ENCODE measurements at places on chromosomes 1 and 21.

DNA sequence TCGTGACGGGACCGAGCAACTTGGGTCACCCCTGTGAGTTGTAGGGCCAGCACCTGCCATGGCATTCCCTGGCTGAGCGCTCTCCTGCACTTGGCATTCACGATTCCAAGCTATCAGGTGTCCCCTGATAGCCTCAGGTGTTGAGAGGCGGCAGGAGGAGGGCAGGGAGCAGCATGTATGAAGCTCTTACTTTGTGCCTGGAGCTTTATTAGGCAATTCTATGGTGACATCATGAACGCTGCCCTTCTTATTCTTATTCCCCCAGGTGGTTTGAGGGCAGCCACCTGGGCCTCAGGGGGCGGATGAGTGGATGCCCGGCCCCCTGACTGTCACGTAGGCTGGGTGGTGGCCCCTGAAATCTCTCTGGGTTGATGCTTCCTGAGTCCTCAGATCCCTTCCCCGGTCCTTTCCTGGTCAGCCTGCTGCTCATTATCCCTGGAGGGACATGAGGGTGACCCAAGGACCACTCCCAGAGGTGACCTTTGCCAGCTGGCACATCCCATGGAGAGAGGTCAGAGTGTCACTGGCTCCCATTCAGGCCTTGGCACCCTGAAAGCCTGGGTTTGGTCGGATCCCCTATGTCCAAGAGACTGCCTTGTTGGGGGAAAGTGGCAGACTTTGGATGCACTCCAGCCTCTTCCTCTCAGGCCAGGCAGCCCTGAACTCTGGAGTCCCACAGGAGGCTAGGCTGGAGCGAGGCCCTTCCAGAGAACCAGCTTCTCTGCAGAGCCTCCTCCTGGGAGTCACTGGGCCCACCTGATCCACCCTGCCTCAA lies 51.9 kb downstream of the SPSB1 start:
- DNase-seq = no peak

DNA sequence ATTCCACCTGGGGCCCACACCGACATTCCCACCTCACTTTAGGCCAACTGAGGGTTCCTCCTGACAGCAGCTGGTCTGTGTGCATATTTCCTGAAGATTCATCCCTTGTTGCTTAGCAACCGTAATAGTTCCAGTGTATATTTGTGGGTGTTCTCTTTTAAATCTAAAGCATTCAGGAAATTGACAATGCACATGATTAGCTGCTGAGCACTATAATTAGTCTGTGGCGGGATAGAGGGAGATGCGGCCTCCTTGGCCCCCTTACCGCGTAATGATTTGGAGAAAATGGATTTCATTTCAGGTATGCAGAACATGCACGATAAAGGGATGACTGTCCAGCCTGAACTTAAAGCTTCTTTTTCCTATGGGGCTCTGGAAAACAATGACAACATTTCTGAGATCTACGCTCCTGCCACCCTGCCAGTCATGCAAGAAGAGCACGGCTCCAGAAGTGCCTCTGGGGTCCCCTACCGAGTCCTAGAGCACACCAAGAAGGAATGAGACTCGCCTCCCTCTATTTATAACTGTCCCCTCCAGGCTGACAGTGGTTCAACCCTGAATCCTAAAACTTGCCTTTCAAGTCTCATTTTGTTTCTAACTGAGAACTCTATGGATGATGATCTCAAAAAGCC lies 33.8 kb upstream of the RCAN3 start:
- no peak for DNase-seq

DNA sequence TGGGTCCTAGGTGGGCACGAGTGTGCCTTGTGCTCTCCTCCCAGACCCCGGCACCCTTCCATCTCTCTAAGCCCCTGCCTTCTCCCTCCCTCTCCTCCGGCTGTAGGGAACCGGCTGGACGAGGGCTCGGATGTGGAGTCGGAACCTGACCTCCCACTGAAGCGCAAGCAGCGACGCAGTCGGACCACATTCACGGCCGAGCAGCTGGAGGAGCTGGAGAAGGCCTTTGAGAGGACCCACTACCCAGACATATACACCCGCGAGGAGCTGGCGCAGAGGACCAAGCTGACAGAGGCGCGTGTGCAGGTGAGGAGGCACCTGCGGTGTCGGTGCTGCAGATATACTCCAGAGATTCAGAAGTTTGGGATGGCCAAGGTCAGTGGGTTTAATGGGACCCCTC lies 61.0 kb downstream of the PAX7 start:
- DNase-seq = no peak

DNA sequence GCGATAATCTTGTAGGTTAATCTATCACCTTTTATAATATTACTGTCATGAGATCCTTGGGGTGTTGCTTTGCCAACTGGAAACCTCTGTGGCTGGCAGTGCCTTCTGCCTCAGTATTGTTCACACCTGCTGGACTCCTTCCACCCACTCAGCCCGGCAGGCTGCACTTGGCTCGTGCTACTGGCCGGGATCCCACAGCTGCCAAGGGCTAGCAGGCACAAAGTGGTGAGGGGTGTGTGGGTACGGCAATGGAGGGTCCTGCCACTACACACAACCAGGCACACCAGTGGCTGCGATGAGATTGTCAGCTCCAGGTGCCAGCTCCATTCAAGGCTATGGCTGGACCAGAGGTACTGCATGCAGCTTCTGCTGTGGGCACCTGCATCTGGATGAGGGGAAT lies 191.2 kb upstream of the LYPLAL1 start:
- DNase-seq = no peak

- DNase-seq = no peak
Observed at GRCh38 chr1:152166966-152167365, 7.9 kb upstream of the RPTN start.

GRCh38 chr1:229689904-229690303 lies 63.9 kb downstream of the URB2 start:
- no peak for DNase-seq

DNA sequence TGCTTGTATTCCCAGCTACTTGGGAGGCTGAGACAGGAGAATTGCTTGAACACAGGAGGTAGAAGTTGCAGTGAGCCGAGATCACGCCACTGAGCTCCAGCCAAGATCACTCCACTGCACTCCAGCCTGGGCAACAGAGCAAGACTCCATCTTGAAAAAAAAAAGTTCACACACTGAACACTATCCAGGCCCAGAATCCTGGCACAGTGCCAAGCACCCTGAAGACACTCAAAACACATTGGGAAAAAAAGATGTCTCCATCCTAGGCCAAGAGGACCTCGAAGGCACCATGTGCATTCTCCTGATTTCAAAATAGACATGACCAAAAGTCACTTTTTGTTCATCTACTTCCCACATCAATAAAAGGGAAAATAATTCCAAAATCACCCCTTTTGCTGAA lies 38.7 kb downstream of the SLC9A1 start:
- DNase-seq = no peak

GRCh38 chr1:29520571-29521437 lies 284.5 kb downstream of the PTPRU start:
- no peak for DNase-seq

GRCh38 chr1:30250984-30251850 lies 472.2 kb downstream of the MATN1 start:
- DNase-seq = no peak

GRCh38 chr1:44714944-44715571 lies 15.9 kb downstream of the RNU5D-1 start:
- DNase-seq = peak; percentile 64

DNA sequence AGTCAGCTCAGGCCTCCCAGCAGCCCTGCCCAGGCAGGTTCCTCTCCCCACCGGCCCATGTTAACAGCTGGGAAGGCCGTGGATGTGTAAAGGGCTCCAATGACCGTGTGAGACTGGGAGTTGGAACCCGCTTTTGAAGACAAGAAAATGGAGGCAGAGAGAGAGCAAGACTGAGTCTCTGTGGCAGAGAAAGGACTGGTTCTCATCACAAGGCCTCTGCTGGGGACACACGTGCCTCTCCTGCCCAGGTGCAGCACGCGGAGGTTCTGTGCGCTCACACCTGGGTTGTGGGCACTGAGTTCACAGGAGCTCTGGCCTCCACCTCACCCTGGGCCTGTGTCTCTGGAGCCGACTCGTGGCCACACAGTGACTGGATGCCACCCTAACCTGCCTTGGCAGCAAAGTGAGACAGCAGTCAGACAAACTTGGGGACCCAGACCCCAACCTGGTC lies 27.0 kb downstream of the RUNX3 start:
- no peak for DNase-seq

DNA sequence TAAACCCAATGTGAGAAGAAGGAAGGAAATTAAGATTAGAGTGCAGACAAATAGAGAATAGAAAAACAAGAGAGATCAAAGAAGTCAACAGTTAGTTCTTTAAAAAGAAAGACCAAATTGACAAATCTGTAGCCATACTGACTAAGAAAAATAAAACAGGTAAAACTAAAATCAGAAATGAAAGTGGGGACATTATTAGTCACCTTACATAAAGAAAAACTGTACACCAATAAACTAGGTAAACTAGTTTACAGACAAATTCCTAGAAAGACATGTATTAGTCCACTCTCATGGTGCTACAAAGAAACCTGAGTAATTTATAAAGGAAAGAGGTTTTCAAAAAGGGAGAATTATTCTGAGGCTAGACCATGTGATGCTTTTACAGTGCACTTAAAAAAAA lies 22.3 kb downstream of the BLZF1 start:
- DNase-seq = no peak

GRCh38 chr1:226716577-226716976 lies 22.5 kb downstream of the ITPKB start:
- DNase-seq = no peak

DNA sequence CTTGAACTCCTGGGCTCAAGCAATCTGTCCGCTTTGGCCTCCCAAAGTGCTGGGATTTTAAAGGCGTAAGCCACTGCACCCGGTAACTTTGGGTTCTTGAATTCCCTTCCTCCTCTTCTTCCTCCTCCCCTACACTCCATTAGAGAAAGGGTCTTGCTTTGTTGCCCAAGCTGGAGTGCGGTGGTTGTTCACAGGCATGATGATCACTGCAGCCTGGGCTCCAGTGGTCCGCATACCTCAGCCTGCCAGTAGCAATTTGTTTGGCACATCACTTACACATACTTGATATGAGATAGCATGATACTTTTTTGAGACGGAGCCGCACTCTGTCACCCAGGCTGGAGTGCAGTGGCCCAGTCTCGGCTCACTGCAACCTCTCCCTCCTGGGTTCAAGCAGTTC lies 2.2 kb downstream of the DEGS1 start:
- DNase-seq = no peak

- no peak for DNase-seq
Observed at GRCh38 chr1:186519982-186520381, 59.1 kb upstream of the PDC start.

DNA sequence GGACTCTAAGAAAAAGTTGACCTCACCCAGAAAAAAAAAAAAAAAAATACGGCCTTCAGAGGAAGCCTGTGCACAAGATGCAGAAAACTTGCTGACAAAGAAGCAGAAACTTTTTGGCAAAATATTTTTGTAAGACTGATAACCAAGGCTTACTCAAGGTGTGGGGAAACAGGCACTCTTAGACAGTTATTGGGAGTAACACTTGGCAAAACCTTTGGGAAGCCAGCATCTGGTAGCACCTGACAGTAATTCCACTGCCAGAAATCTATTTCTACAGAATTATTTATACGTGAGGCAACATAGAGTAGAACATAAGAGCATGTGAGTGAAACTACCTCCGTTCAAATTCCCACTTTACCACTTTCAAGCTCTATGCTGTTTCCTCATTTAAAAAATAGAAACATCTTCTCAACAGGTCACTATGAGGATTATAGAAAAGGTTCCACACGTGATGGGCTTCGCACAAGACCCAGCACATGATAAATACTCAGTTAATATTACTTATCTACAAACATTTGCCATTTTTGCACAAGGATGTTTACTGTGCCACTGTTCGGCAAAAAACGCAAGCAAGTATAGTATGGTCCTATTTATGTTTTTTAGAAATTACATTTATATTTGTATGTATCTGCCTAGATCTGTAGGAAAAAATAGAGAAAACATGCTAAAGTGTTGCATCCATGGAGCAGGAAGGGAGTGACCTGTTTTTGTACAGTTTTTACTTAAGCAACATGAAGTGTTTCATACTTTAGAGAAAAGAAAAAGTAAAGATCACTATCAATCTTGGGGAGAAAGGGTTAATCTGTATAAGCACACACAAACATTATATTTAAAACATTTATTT lies 22.2 kb downstream of the MRPL39 start:
- no peak for DNase-seq

DNA sequence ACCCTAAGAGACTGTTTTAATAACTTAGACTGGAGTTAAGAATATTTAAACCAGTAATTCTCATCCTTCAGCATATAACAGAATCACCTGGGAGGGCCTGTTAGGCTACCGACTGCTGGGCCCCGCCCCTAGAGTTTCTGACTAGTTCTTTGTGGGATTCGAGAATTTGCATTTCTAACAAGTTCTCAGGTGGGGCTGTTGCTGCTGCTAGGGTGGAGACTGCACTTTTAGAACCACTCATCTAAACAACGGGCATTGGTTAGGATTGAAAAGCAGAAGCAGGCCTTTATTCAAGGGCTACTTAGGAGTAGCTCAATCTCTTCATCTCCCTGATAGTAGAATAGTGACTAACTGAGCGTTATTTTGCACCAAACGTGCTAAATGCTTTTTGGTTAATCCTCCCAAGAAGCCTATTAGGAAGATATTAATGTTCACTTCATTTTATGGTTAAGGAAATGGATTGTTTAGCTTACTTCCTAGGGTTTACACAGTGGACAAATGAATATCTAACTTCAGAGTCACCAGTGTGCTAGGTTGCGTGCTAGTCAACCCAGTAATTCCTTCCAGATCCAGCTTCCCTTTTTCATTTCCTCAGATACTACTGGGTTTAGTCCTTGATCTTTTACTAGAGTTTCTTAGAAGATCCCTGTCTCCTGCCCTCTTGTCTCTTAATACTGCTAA lies 31.1 kb upstream of the UAP1 start:
- peak; percentile 16 for DNase-seq

DNA sequence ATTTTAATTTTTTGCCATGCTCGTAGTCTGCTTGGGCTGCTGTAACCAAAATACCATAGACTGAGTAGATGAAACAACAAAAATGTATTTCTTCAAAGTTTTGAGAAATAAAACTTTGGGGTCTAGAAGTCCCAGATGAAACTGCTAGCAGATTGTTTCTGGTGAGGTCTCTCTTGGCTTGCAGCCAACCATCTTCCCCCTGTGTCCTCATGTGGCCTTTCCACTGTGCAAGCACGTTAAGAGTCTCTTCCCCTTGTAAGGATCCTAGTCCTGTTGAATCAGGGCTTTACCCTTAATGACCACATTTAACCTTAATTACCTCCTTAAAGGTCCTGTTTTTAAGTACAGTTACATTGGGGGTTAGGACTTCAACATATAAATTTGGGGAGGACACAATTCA lies 86.6 kb downstream of the PTBP2 start:
- no peak for DNase-seq

DNA sequence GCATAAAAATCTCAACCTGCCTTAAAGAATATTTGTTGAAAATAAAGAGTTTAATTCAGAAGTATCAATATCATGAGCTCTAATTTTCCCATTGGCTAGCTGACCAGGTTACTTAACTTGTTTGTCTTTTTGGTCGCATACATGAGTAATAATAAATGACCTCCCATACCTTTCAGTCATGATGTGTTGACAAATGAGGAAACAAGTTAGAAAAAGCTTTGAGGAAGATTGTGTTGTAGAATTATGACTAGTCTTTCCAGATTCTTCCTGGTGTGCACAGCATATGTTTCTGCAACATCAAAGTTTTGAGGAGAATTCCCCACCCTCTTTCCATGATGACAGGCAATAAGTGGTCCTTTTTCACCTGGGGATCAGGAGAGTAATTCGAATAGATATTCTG lies 17.6 kb upstream of the PAPPA2 start:
- DNase-seq = no peak
